ENCODE measurements at places on chromosomes 3 and 15.
A peak's percentile ranks its signal among the peaks of the same experiment; 100 is the strongest.

- no peak for DNase-seq
These were observed 375.8 kb upstream of the ARPP21 start for GRCh38 chr3:35263477-35263876.

- no peak for DNase-seq
These were observed 18.4 kb upstream of the GABRA5 start for GRCh38 chr15:26848498-26848897.

DNA sequence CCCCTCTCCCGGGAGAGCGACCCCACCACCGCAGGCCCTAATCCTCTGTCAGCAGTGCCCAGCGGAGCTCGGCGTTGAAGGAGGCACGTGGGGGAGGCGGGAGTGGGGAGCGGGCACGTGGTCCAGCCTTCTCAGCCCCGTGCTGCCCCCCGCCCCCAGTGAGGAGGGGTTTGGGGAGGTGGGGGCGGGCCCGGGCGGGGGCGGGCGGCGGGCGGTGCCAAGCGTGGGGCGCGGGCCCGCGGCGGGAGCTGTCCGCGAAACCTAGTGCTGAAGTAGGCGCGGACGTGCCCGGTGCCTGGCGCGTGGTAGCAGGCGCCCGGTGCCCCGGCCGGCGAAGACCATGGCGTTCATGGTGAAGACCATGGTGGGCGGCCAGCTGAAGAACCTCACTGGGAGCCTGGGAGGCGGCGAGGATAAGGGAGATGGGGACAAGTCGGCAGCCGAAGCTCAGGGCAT, at the start of gene CPLX3:
Gene CPLX3 (plus strand): TSS at position 264 of the 456 bp plus-strand sequence. CDS start 77 bp downstream, at position 341.
- DNase-seq: no peak

- no peak for DNase-seq
These were observed 286.9 kb upstream of the C2CD4B start for GRCh38 chr15:62452026-62452425.

- DNase-seq: peak; percentile 8
These were observed 90.0 kb upstream of the STT3B start for GRCh38 chr3:31442755-31443154.

DNA sequence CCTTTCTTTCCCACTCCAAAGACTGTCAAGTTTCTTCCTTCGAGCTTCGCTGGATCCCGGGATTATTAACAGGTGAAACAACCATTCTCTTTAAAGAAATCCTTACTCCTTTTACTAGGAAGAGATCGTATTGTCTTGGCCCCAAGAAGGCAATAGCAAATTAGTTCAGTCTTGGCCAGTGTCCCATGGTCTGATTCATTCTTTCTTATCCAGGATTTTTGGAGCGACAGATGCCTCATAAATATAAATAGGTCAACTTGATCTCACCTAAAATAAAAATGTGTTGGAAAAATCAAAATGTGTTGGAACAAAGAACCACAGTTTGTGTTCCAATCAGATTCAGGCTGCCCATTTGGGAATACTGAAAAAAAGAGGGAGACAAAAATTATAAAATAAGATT, 140.1 kb upstream of the TMEM108 start:
- no peak for DNase-seq

DNA sequence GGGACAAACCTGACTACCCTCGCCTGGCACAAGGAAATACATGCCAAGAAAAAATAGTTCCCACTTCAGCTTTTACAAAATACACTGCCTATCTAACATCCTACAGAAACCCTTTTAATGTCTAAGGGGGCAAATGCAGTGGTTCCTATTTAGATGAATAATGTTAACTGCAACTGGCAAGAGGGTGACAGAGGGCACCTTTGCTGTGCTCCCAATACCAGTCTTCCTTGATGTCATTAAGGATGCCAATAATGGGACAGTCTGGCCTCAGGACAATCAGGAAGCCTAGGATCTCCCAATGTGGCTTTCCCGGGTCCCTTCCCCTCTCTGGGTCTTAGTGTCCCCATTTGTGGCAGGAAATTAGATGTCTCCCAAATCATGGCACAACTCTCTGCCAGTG, 13.9 kb downstream of the CSRNP1 start:
- no peak for DNase-seq

DNA sequence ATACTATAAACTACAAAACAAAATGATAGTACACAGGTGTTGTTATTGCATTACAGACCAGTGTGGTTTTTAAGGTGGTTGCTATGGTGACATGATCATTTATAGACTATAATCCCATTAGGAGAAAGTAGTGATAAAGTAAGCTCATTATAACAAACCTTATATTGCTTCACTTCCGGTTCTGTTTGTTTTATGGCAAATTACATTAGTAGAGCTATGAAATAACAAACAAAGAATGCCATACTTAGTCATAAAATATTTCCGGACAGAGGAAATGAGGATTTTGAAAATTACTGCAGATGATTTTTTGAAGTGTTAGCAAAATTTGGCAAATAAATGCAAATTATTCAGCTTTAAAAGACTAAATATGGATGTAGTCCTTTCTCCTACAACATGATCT, 640.4 kb upstream of the ARPP21 start:
- no peak for DNase-seq

GRCh38 chr3:5616873-5617272, 429.4 kb downstream of the EDEM1 start:
- DNase-seq: peak; percentile 33

GRCh38 chr15:78205337-78205736, 29.0 kb downstream of the ACSBG1 start:
- no peak for DNase-seq

DNA sequence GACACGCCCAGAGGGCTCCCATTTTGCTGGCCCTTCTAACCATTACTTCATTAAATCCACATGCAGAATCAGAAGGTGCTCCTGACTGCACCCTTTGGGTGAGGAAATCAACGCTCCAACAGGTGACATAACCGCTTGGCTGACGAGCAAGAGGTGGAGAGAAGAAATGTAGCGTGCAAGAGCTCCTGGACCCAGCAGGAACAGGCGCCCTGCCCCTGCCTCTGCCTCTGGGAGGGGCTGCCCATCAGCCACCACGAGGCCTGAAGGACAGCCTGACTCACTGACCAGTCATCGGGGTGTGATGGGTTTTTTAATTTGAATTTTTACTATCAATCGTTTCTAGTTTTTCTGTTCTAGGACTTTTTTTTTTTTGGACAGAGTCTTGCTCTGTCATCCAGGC, 218.2 kb downstream of the ADAMTS17 start:
- no peak for DNase-seq

DNA sequence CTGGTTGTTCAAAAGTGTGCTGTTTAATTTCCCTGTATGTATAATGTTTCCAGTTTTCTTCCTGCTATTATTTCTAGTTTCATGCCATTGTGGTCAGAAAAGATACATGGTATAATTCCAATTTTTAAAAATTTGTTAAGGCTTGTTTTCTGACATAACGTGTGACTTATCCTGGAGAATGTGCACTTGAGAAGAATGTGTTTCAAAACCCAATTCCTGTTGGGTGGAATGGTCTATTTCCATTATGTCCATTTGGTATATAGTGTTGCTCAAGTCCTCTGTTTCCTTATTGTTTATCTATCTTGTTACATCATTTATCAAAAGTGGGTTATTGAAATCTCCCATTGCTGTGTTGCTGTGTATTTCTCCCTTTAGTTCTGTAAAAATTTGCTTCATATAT, 215.4 kb downstream of the GREM1 start:
- DNase-seq: no peak

- peak; percentile 37 for DNase-seq
These were observed 36.7 kb upstream of the SLC7A14 start for GRCh38 chr3:170622369-170623159.

- DNase-seq: no peak
These were observed 100.8 kb upstream of the NEDD4 start for GRCh38 chr15:56094171-56094570.

DNA sequence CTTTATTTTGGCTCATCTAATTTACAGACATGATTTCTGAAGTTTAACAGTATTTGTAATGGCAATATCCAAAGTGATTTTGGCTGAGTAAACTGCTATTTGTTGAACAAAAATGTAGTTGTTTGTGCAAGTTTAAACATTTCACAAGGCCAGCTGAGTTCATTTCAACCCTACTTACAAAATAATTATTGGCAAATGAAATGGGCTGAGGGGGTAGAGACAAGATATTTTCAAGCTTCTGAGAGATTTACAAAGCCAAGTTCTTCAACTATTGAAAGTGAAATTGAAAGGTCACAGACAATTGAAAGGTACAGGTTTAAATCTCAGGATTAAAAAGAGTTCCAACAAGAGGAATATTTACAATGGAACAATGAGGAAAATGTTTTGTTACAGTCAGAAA, 77.1 kb downstream of the DUT start:
- no peak for DNase-seq

DNA sequence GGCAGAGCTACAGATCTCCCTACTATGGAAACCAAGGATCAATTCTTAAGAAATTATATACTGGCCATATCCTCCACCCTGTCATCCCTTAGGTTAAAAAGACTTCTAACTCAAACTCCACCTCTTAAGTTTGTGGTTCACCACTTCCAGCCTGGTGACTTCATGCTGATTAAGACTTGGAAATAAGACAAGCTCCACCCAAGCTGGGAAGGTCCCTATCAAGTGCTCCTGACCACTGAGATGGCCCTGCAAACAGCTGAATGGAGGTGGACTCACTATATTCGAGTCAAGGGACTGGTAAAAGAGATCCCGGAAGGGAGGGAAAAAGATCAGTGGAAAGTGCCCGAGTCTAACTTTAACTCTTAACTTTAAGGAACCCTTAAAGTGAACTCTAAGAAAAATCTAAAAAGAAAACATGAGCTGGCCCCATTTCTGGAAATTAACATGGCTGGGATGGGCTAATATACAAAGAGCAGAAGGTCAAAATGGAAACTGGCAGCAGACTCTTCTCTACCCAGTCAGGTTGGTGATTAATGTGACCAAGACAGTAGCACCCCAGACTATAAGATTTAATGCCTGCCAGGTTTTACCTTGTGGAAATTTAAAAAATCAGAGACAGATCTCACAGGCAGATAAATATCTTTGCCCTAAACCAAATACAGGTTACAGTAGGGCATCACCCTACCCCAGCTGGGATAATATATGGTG, 43.9 kb downstream of the PPCDC start:
- peak; percentile 91 for DNase-seq

GRCh38 chr15:44712346-44713005, 1.2 kb downstream of the B2M start:
- peak; percentile 87 for DNase-seq

GRCh38 chr3:77420336-77420735, 380.4 kb downstream of the ROBO2 start:
- DNase-seq: no peak

GRCh38 chr3:44870375-44871061, 3.9 kb upstream of the TGM4 start:
- no peak for DNase-seq

GRCh38 chr3:10269443-10269842, 21.2 kb downstream of the TATDN2 start:
- DNase-seq: no peak

DNA sequence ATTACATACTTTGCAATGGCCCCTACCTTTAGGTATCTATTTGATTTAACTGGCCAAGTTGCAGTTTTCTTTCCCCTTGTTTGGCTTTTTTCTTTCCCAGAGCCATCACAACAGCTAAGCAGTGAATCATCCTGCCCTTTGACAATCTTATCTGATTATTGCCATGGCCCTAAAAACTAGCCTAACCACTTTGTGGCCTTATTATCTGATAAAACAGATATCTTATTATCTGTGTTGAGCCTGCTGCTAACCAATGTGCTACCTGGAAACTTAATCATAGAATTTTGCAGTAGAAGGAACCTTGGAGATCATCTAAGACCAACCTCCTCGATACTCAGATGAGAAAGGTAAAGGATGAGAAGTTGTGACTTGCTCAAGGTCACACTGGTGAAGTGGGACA, 37.1 kb downstream of the EIF4E3 start:
- no peak for DNase-seq

DNA sequence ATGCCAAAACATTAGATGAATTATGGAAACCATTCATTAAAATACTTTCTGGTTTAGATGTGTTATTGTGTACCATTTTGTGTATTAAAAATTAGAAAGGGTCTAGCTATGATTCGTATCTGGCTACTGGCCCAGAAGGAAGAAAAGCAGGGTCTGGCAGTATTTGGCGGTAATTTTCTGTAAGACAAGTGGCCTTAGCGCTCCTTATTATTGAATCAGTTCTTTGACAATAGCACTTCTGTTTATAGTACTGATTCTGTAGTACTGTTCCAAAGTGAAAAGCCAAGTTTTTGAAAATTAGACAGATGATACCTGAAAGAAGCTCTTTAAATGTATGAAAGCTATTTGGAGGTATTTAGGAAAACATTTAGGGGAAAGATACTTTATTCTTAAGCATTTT, 10.2 kb downstream of the GLCE start:
- no peak for DNase-seq

GRCh38 chr3:67882981-67883380, 228.6 kb upstream of the SUCLG2 start:
- no peak for DNase-seq

- DNase-seq: no peak
These were observed 261.2 kb downstream of the SHOX2 start for GRCh38 chr3:157844800-157845565.

GRCh38 chr15:48604567-48604966, 40.9 kb downstream of the FBN1 start:
- DNase-seq: no peak

GRCh38 chr3:108021131-108021530, 69.7 kb downstream of the CD47 start:
- DNase-seq: no peak

- no peak for DNase-seq
These were observed 476.2 kb upstream of the RGMA start for GRCh38 chr15:93565201-93565600.

GRCh38 chr3:50873376-50874157, 198.8 kb downstream of the DOCK3 start:
- peak; percentile 61 for DNase-seq

DNA sequence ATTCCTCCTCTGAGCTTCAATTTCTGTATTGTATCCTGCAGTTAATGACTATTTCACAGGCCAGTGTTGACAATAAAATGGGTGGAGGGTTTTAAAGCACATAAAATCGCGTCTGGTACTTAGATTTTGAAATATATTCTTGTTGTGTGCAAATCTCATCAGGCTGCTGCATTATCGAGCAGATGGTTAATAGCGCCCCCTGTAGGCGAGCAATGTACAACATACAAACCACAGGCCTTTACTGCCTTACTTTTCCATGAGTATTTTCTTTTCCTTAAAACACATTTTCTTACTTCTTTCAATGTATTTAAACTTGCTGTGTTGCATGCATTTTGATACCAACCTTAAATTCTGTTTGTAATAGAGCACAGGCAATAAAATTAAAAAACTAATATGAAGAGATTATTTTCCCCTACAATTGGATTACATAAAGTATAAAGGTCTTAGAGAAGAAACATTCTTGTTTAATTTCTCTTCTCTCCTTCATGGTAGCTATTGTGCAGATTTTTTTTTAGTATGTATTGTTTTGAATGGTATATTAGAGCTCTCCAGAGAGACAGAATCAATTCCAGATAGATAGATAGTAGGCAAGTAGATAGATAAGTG, 608.4 kb downstream of the CADM2 start:
- peak; percentile 62 for DNase-seq

GRCh38 chr3:127708837-127709236, 36.1 kb downstream of the ABTB1 start:
- DNase-seq: no peak

- DNase-seq: no peak
These were observed 42.8 kb upstream of the CGNL1 start for GRCh38 chr15:57333487-57333886.

- no peak for DNase-seq
These were observed 14.3 kb upstream of the PIK3R4 start for GRCh38 chr3:130760922-130761321.

- DNase-seq: no peak
These were observed 54.0 kb downstream of the SNTN start for GRCh38 chr3:63706321-63707085.

- DNase-seq: no peak
These were observed 276.2 kb upstream of the EPHA6 start for GRCh38 chr3:96538186-96538585.

Measured in GM12865 (cell line).